Stimulated activated CD8-positive, alpha-beta memory T cell treated with anti-CD3 and anti-CD28 coated beads, Interleukin-2, amount 100 ng/mL, for 1 hour (primary cell): ENCODE measurements at places on chromosomes 6 and 20.

GRCh38 chr6:14315353-14315752 lies 197.8 kb downstream of the CD83 start:
- DNase-seq: no peak

GRCh38 chr6:43627008-43627825 lies 1.8 kb downstream of the GTPBP2 start:
- DNase-seq: no peak

DNA sequence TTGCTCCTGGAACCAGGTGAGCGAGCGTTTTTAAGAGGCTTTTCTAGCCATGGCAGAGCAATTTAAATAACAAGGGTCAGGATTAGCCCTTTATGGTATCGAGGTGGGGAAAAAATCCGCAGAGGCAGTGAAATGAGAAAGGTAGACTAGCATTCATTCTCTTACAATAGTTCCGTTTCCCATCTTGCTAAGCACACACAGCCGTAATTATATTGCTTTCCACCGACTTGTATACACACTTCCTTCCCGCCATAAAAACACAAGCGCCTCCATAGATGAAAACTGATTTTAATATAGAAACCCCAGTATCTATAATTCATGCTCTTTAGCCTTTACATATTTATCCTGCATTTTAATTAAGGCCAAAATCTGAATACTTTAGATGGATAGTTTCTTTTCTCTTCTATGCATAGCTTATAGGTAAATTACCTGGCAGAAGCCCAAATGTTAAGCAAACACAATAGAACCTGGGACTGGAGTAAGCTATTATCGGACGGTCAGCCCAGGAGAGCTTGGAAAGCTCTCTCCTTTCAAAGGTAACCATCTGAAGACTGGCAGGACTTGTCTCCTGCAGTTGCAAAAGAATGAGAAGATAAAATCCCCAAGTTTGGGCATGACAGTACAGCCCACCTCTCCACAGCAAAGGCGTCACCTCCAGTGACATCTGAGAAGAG lies 90.9 kb upstream of the MC3R start:
- no peak for DNase-seq

DNA sequence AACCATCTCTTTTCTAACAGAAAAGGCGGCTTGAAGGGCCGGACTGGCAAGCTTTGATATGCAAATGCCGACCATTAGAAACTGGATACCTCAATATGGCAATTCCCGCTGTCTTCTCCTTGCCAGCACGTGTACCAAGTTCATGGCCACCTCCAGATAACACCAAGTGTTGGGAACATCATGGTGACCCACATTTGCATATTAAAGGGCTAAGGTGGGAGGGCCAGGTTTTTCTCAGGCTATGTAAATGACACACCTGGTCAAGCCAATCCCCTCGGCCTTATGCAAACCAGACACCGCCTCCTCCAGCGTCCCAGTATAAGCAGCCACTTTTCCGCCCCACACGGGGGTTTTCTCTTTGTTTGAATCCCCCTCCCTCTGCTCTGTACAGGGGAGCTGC lies 110.7 kb downstream of the DACT2 start:
- DNase-seq: no peak

- no peak for DNase-seq
Observed at GRCh38 chr6:135322427-135323201, 141.5 kb downstream of the MYB start.
